Ureter (tissue), 1 donor: ENCODE measurements at places on chromosomes 5 and 9.
A peak's percentile ranks its signal among the peaks of the same experiment; 100 is the strongest.

GRCh38 chr5:23316060-23316591 is 191.3 kb upstream of the PRDM9 start:
- DNase-seq, result no peak

GRCh38 chr9:130330202-130330862 is 64.8 kb downstream of the HMCN2 start:
- peak; percentile 79 for DNase-seq

DNA sequence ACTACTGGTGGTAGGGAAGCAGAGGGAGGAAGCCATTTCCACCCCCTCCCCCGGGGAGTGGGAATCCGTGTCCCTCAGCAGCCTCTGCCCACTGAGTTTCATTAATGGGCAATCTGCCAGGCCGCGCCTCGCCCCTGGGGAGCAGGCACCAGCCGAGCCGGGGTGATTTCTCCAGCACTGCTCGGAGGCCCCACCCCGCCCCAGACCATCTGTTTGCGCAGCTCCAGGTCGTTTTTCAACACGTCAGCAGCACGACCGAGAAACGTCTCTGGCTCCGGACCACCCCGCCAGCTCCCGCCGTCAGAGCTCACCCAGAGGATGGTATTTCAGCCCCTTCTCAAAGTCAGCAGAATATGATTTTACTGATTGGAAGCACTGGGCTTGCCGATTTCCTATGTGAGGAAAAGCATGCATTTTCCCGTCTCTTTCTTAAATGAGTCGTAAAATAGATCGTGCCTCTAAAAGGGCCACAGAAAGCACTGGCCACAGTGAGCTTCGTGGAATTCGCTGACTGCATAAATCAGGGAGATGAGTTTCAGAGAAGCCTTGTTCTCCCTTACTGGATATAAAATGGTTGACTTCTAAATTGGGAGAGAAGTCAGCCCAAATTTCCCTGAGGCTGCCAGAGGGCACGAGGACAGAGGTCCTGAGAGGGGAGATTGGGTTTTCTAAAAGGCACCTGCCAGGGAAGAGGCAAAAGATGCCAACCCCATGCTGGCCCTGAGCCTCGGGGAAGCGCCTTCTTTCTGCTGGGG is 47.0 kb downstream of the OLFM1 start:
- DNase-seq, result no peak

DNA sequence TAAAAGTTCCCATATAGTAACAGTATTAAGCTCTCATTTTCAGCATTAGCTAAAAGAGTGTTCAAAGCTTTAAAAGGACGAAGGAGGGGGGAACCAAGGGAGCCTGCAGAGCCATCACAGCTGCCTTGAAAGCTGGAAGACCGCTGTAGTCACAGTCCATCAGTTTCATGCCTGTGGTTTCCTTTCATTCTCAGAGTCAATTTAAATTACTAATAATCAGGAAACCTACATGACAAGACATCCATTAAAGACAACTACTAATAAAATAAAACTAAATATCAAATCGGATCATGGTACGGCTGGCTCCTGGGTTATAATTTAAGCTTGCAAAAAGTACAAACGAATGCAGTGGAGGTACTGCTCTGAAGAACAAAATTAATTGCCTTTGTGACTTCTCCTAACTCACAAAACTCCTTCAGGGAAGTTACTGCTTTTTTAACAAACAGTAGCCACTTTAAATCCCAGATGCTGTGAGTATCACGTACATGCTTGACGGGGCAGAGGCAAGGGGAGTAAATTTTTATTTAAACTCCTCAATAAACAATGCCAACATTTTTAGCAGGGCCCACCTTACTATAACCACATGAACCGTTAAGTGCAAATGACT is 213.5 kb downstream of the DENND1A start:
- DNase-seq, result no peak

GRCh38 chr5:1097381-1097987 is 14.4 kb downstream of the SLC12A7 start:
- no peak for DNase-seq

- no peak for DNase-seq
Observed at GRCh38 chr5:115079924-115080623, 89.6 kb downstream of the TRIM36 start.

DNA sequence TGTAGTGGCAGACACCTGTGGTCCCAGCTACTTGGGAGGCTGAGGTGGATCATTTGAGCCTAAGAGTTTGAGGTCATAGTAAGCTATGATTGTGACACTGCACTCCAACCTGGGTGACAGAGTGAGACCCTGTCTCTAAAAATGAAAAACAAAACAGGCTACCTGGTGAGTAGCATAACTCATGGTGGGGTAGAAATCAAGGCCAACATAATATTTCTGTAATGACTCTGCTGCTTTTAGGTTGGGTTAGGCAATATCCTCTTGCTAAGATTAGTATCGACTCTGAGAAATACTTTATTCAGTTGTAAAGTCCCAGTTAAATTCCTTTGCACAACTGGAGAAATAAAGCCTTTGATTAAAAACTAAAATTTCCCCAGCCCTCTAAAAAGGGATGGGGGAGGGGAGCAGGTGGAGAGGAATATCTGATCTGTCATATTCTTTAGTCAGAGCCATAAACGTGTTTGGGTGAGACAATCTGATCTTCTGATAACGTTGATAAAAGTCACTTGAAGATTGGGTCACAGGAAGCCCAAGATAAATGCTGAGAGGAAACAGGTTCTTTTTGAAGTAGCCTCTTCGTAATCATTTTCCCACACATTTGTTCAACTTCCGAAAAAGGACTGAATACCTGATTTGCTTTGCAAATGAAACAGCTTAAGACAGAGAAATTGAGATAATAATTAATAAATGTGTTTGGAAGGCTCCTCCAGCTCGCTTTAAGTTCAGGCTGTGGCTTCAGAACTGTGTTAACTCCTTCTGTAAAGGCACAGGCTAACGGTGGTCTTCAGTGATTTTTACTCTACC is 14.9 kb downstream of the IL4 start:
- DNase-seq, result no peak

- DNase-seq, result no peak
Observed at GRCh38 chr5:147508711-147509040, 1.2 kb downstream of the DPYSL3 start.

DNA sequence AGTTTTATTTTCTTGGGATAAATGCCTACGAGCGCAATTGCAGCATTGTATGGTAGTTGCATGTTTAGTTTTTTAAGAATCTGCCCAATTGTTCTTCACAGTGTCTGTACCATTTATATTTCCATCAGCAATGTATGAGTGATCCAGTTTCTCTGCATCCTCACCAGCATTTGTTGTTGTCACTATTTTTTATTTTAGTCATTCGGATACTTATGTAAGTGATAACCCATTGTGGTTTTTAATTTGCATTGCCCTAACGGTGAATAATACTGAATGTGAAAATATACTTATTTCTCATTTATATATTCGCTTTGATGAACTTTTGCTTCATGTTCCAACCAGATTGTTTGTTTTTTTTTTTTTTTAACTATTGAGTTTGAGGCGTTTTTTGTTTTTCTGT is 33.7 kb upstream of the PWWP2A start:
- DNase-seq, result no peak

GRCh38 chr9:35933550-35934067 is 24.3 kb downstream of the SPAAR start:
- DNase-seq, result no peak

GRCh38 chr9:123111427-123112014 is 78.1 kb downstream of the GPR21 start:
- no peak for DNase-seq

DNA sequence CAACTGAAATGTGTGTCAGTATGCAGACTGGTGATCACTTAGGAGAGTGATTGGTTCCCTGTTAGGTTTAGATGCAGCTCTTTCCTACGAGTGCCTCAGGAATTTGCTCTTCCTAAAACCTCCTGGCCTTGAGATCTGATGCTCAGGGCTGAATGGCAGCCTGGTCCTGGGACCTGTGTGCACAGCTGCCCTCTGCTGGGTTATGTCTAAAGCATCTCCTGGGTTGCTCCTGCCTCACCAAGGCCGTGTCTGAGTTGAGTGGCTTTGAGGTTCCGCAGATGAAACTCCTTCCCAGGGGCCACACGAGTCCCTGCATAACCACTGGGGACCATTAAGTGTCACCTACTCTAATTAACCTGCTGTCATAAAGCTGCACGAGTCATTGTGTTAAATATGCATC is 59.5 kb downstream of the MVB12B start:
- no peak for DNase-seq

GRCh38 chr5:13976867-13977830 is 32.7 kb upstream of the DNAH5 start:
- no peak for DNase-seq

- no peak for DNase-seq
Observed at GRCh38 chr9:20335668-20336332, 286.5 kb downstream of the MLLT3 start.

DNA sequence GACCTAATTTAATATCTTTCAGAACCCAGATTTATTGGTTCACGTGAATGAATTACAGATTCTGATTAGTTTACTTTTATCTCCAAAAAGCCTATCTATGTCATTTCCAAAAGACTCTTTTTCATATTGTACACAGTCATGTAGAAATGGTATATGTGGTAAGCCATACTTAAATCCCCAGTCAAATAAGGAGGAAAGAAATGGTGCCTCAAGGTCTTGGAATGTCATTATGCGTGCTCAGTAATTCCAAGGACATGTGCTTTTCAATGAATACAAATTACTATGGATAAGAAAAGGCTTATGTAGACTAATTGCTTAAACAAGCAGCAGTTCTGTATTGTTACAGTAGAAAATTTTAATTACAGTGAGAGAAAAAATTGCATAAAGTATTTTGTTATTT is 64.1 kb upstream of the TYRP1 start:
- DNase-seq, result no peak

DNA sequence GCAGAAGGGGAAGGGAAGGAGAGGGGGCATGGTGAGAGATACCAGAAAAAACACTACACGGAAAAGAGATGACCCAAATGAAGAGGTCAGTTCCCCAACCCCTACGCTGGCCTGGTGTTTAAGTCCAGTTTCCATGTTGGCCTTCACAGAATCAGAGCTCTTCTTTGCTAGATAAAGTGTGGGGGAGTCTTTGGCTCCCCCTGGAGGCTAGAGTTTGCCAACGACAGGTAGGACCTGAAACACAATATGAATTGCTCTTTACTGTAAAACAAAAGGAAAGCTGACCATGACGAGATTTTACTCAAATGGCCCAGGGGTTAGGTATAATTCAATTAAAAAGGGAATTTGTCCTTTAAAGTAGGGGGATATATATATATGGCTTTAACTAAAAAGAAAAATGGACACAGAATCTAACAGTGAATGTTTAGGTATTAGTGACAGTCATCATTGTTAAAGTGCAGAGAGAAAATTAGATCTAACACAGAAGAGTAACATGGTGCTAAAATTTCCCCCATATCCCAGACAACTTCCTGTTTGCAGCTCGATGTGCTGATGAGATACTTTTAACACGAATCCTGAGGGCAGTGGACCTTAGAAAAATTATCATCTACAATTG is 92.0 kb downstream of the SV2C start:
- DNase-seq, result peak; percentile 57

GRCh38 chr5:180860273-180860886 is 696 bp downstream of the ZFP62 start:
- DNase-seq, result peak; percentile 45

DNA sequence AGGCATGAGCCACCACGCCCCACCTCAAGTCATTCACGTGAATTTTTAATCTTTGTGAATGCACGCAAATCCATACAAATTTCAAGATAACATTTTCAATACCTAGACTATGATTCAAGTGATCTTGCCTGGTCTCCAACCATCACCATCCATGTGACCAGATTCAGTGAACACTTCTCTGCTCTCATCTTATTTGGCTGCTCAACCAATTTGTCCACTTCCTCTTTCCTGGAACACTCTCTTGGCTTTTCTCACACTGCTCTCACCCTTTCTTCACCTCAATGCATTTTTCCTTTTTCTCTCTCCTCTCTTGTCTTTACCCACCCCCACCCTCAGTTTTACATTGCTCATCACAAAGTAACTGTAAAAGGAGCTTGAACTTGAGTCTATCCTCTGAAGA is 354.7 kb upstream of the KIF2A start:
- DNase-seq, result no peak

DNA sequence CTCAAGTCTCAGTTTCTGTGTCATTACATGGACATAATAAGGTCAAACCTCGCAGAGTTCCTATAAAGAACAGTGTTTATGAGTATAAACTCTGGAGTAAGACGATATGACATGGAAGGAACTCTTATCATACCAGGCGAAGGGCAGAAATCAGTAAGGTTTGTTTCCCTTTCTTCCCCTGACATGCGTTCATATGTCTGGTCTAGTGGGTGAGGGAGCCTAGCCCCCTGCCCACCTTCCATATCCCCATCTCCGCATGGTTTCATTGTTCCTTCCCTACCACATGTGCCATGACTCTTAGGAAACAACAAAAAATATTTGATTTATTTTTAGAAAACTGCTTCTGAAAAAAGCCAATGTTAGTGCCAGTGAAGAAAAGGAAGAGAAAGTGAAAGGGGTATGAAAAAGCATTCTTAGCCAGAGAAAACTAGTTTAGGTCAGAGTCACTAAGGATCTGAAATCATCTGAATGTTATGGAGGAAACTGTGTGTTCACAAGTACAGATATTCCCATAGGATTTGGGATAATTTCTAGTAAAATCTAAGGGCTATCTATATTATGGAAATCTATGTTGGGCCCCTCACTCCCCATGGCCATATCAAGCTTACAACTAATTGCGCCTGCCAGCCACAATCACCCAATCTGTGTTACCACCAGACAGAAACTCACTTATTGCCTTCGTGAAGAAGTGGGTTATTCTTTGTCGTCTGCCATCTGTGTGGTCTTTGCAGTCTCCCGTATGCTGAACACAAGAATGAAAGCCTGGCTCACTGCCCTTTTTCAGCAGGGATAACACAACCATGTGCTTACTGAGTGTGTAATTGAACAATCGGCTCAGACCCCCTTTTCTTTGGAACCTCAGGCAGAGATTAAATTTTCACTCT is 19.9 kb upstream of the HMHB1 start:
- DNase-seq, result no peak

DNA sequence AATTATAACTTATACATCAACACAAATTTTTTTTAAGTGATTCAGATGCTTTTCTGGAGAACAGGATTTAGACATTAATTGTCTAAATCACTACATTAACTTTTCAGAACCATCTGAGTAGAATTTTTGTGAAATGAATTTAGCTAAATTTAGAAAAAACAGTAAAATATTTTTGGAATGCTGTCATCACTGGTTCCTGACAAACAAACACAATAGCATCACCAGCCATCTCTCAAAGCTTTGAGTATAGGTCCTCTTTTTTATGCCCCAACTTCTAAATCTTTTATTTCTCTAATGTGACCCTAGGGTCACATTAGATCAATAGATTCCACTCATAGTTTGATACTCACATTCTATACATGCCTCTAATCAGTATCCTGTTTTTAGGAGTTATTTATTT is 104.6 kb downstream of the PRR16 start:
- DNase-seq, result no peak

- no peak for DNase-seq
Observed at GRCh38 chr5:176899296-176899891, at the start of gene HK3. TSS of gene HK3 (minus strand) at chr5:176899346. CDS start at chr5:176896159, 3,187 bp downstream.

- no peak for DNase-seq
Observed at GRCh38 chr5:173300389-173301047, 27.7 kb downstream of the STC2 start.

DNA sequence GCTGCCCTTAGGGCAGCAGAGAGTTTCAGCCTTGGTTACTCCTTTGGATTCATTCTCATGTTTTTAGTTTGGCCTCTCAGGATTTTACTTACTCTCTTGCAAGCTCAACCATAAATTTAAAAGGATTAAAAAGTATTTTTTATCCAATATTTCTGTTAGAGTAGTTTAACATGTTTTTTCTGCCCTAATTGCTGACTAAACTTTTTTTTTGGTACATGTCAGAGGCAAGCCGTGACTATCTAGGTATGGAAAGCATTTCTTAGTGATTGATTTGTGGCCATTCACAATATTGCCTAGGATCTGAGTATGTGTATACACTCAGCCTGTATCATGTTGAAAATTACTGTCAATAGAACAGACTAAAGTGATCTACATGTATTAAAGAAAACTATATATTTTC is 92.1 kb downstream of the MELK start:
- no peak for DNase-seq
